ENCODE measurements at places on chromosomes 3 and 15. TPM values are rescaled to one million over a fixed set of nuclear protein-coding genes. Genes with fewer than 3 reads are reported as not detected.

Gene RNF111
- total RNA-seq, result 19.6 TPM

Gene IL16
- 0.42 TPM for total RNA-seq

Gene GXYLT2
- 10.7 TPM for total RNA-seq

Gene SCG5
- 1.3 TPM for total RNA-seq

Gene PCSK6
- 7.8 TPM for total RNA-seq

Gene GRK7
- total RNA-seq, result 0.07 TPM

Gene TUSC7
- total RNA-seq, result not detected

Gene NOX5
- not detected for total RNA-seq

Gene COL6A5
- not detected for total RNA-seq

Gene SHISA5
- total RNA-seq, result 159 TPM

Gene CCR9
- not detected for total RNA-seq

Gene ETV5
- 14.2 TPM for total RNA-seq

Gene CHCHD4
- 22.0 TPM for total RNA-seq

Gene FGF7
- 0.14 TPM for total RNA-seq

Gene CP
- total RNA-seq, result 1.1 TPM

Gene GAP43
- not detected for total RNA-seq

Gene TRH
- not detected for total RNA-seq

Gene GPX1
- 357 TPM for total RNA-seq

Gene ST3GAL6
- 3.2 TPM for total RNA-seq

Gene VGLL3
- 0.65 TPM for total RNA-seq

Gene VILL
- 41.4 TPM for total RNA-seq

Gene XIRP1
- total RNA-seq, result not detected

Gene TRANK1
- total RNA-seq, result 0.60 TPM

Gene GPR171
- not detected for total RNA-seq

Gene GOLGA6A
- not detected for total RNA-seq

Gene OR5K2
- total RNA-seq, result not detected

Gene CEP152
- 3.2 TPM for total RNA-seq

Gene SLC28A2
- total RNA-seq, result not detected

Gene C2CD4A
- total RNA-seq, result 2.1 TPM

Gene STAC
- 0.85 TPM for total RNA-seq

Gene RPLP1
- 648 TPM for total RNA-seq
